Activated CD8-positive, alpha-beta T cell treated with anti-CD3 and anti-CD28 coated beads, Interleukin-2, amount 10 ng/mL, durations not matched to agents 7 days and 5 days (primary cell): ENCODE measurements at places on chromosomes 12 and 14. TPM values are rescaled to one million over a fixed set of nuclear protein-coding genes. Genes with fewer than 3 reads are reported as not detected.

DNA sequence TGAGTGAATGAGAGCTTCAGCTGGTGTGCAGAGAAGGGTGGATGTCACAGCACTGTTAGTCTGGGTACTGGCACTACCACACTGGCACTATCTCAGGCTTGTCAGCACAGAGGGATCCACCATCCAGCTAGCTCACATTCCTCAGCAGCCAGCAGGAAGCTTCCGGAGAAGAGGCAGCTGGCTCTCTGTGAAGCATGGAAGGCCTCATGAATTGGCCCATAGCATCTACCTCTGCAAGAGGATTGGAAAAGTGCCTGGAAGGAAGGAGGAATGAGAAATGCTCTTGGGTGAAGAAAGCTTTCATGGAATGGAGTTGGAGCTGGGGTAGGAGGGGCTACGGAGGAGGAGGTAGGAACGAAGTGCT is 9.9 kb downstream of the KRT83 start:
- no peak for DNase-seq

The AMIGO2 gene
- total RNA-seq, result 10.2 TPM

The KITLG gene
- not detected for total RNA-seq

The HCAR2 gene
- total RNA-seq, result not detected

DNA sequence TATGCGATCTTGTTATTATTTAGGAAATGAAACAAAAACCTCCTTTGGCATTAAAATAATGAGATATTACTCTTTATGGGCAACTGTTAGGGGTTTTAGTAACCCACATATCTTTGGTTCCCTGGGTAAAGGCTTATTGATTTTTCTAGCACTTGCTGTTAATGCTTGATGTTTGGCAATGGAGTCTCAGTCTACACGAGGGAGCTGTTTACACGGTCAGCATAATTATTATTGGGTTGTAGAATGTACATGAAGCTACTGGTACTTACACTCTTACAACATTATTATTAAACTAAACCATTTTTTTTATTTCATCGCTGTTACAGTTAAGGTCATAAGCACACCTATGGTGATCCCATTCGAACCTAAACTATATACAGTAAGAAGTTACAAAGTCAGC is 12.1 kb downstream of the RPS29 start:
- DNase-seq, result no peak

The ACOT6 gene
- total RNA-seq, result not detected

The PTGER2 gene
- 116 TPM for total RNA-seq

DNA sequence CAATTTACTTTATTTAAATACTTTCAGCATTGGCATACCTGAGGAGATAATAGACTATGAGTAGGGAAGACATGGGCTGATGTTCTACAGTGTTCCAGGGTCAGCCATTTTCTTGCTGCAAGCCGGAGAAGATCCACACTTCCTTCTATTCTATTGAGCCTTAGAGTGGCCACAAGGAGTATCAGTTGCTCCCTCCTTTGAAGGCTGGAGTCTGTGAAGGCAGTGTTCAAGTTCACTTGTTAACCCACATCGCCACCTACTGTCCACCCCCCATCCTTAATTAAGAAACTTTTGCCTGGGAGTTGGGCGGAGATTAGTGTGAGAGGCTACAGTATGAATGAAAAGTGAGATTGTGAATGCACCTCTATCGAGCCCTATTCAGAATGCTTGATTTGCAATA is 666.6 kb downstream of the NRXN3 start:
- DNase-seq, result peak; percentile 33

The A2M gene
- not detected for total RNA-seq

GRCh38 chr14:58428118-58428683 is 682 bp downstream of the KIAA0586 start:
- peak; percentile 37 for DNase-seq

The NRIP2 gene
- total RNA-seq, result not detected

The CELA1 gene
- not detected for total RNA-seq

DNA sequence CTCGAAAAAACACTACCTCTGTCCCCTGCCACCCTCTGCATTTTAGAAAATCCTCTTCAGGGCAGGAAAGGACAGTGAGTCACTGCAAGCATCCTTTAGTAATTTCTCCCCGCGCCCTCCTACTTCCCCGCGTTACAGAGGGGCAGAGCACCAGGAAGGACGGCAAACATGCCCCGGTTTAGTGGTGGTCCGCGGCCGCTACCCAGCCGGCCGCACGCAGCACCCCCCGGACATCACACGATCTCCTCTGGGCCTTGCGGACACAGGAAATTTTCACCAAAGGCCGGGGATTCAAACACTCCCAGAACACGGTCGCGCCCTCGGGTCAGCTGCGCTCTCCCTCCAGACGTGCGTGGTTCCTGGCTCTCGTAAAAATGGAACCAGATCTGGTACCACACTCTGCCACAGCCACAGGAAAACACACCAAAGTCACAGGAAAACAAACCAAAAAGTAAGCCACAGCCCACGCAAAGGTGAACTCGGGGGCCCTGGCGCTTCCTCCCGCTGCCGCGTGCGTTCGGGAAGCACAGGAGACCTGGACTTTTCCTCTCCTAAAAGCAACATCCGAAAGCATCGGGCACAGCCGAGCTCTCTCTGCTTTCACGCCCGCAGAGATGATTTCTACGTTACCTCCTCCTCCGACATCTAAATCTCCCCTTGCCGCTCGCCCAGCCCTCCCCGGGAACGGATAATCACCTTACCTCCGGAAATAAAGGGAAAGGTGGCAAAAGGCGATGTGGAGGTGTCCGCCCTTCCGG is 839 bp downstream of the SLC38A1 start:
- no peak for DNase-seq

DNA sequence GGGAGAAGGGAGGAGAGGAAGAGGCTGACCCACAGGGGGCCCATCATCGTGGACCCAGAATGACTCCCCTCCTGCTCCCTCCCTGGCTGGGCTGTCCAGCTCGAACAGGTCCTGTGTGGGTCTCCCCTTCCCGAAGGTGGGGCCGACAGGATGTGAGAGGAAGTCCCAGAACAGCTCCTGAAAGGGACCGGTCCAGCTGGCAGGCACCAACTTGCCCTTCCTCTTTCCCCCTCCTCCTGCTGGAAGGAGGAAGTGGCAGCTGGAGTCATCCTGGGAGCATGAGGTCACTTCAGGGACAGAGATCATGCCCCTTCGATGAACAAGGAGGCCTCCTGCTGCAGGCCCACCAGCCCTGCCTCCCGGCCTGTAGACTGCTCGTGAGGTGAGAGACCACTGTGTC is 35.0 kb upstream of the BEGAIN start:
- DNase-seq, result no peak

The DENND5B gene
- 0.16 TPM for total RNA-seq

The MUCL1 gene
- not detected for total RNA-seq

The TAS2R20 gene
- 2.2 TPM for total RNA-seq

DNA sequence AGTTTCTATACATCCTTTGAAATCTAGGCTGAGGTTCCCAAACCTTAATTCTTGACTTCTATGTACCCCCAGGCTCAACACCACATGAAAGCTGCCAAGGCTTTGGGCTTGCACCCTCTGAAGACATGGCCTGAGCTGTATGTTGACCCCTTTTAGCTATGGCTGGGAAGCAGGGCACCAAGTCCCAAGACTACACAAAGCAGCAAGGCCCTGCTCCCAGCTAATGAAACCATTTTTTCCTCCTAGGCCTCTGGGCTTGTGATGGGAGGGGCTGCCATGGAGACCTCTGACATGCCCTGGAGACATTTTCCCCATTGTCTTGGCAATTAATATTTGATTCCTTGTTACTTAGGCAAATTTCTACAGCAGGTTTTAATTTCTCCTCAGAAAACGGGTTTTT is 207.0 kb downstream of the ADAMTS20 start:
- DNase-seq, result no peak

GRCh38 chr12:129873833-129874208 is 30.0 kb downstream of the TMEM132D start:
- no peak for DNase-seq

- DNase-seq, result no peak
Observed at GRCh38 chr12:74903522-74903921, 306.1 kb downstream of the KCNC2 start.
